ENCODE measurements at places on chromosomes 7 and 10.
A peak's percentile ranks its signal among the peaks of the same experiment; 100 is the strongest.

DNA sequence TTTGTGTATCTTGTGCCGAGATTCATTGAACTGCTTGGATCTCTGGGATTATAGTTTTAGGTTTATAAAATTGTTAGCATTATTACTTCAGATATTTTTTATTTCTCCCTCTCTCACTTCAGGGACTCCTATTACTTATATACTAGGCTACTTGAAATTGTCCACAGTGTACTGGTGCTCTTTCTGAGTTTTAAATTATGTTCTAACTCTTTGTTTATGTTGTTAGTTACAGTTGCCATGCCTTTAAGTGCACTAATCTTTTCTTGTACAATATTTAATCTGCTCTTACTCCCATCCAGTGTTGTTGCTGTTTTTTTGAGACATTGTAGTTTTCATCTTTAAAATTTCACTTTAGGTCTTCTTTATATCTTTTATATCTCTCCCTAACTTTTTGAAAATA is 13.1 kb downstream of the PLEKHS1 start:
- no peak for DNase-seq

DNA sequence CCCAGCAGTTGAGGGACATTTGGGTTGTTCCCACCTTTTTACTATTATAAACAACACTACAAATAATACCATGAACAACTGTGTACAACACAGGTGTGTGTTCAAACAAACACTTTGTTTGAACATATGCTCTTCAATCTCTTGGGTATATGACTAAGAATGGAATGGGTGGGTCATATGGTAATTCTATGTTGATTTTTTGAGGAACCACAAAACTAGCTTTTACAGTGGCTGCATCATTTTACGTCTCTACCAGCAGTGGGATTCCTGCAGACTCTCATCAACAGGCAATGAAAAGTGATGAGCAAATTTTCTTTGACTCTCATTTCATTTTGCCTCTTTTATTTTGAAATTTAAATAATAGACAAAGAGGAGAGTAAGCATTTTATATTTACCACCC is 116.9 kb upstream of the KLF14 start:
- no peak for DNase-seq

- no peak for DNase-seq
These were observed 949 bp upstream of the CLIP2 start for GRCh38 chr7:74288034-74288881.

DNA sequence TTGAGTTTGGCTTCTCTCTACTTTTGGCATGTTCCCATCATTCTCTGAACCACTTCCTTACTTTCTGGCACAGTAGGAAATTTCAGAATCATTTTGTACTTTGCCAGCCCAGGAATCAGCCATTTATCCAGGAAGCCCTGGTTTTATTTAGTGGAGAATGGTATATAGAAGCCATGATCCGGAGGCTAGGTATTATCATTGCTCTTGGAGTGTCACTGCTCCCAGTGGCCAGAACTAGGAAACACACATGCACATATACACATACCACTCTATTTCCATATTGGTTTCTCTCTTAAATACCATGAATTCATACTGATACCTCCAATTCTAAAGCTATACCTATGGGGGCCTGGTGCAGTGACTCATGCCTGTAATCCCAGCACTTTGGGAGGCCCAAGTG is 36.3 kb downstream of the SUFU start:
- DNase-seq: peak; percentile 4

DNA sequence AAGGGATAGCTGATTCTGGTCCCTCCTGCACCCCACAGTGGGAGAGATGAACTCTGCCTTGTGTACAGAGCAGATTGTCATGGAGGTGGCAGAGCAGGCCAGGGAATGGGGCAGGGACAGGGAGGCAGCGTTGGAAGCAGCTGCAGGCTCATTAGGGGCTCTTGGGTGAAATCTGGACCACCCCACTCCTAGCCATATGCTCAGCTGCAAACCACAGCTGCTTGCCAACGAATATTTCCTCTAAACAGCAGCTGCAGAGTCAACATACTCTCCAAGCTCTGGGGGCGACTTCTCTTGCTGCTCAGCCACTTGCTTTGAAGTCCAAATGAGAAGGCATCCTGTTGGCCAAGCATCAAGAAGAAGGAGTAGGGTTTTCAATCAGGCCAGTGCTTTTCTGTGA is 302.3 kb upstream of the AUTS2 start:
- no peak for DNase-seq

DNA sequence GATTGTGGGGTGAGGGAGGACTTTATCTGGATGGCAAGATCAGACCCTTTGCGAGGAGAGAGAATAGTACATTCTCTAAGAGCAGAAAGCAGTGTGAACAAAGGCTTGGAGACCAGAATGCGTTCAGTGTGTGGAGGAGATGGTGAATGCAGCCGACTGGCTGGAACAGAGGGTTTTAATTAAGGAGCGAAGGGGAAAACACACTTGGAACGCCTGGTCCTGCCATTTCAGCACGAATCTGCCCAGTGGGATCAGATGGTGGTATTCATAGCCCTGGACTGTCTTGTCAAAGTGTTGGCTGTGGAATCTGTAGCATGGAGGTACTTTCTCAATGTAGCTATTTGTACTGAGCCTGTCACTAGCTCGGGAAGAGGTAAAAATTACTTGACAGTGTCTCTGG is 260.9 kb downstream of the SLC25A13 start:
- no peak for DNase-seq

DNA sequence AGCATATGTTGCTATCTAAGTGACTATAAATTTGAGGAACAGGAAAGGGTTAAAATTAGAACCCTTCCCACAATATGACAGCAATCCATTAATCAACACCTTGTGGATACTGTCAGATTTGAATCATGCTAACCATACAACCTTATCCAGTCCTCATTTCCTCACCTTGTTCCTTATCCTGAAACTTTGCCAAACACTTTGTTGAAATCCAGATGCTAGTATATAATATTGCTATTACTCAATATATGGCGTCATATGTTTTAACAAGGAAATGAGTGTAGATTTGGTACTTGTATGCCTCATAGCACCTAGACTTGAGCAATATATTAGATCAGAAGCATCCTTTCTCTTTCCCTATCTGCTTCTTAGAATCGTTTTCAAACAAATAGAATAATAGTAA is 66.3 kb upstream of the SLC25A13 start:
- DNase-seq: no peak

Data from stimulated activated CD8-positive, alpha-beta memory T cell treated with anti-CD3 and anti-CD28 coated beads, Interleukin-15, amount 100 ng/mL, for 48 hours (primary cell).